NCI-H1436 treated with DMSO at 0.1 percent for 48 hours (cell line): ENCODE measurements at places on chromosomes 7 and 10.

GRCh38 chr10:106872176-106872575 lies 292.3 kb downstream of the SORCS1 start:
- no peak for DNase-seq

DNA sequence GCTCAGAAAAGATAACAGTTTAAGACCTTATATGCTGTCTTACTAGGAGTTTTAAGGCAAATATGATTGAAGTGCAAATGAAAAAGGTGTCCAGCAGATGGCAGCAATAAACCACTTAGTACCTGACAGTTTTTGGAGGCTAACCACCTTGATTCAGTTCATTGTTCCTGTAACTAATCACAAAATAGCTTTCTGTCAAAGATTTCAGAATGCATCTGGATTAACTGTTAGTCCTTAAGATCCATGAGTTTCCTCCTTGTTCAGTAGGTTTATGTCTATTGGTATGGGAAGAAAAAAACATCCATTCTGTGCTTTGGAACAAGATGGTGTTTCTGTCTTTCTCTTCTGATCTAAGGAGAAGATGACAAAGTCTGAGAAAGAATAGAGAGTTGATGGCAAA lies 46.6 kb downstream of the CCSER2 start:
- DNase-seq: no peak

DNA sequence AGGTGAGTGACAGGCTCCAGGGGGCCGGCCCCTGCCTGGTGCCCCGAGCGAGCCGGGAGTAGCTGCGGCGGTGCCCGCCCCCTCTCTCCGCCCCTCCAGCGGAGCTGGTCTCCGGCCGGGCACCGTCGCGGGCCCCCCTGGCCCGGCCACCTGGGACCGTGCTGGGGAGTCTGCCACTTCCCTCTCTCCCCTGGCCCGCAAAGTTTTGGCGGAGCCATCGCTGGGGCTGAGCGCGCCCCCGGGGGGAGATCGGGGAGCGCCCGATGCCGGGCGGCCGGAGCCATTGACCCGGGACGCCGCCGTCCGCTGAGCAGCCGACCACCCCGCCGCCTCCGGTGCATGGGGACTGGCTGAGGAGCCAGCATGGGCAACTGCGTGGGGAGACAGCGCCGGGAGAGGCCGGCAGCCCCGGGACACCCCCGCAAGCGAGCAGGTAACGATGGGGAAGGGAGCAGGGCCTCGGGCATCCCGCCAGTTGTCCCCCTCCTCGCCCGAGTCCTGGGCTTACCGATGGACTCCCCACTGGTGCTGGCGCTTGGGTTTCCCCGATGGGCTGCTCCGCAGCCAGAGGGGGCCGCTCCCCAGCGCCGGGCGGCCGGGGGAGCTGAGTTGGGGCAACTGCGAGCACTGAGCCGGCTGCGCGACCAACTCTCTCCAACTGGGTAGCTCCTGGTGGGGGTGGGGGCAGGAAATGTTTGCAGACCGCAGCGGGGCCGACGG lies at the start of gene UBTD1:
TSS of gene UBTD1 (plus strand) at position 84 of the 720 bp plus-strand sequence. CDS start at position 364, 280 bp downstream.
- no peak for DNase-seq

- no peak for DNase-seq
Observed at GRCh38 chr10:7707102-7707501, 4.0 kb downstream of the ITIH2 start.

- no peak for DNase-seq
Observed at GRCh38 chr10:22648547-22648961, 65.8 kb downstream of the PIP4K2A start.

GRCh38 chr10:21668831-21669230 lies 134.8 kb downstream of the MLLT10 start:
- no peak for DNase-seq

DNA sequence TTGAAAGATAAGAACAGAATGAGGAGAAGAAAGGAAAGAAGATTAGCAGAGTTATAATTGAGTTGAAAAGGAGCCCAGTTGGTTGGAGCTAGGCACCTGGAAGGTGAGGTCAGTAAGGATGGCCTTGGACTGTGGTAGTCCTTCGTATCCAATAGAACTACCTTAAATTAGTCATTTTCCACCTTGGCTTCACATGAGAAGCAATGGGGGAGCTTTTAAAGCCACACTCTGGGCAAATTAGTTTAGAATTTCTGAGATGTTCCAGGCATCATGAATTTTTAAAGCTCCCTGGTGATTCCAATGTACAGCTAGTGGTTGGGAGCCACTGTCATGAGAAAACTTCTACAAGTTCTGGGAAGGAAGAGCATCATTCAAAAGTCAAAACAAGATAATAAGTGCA lies 27.3 kb upstream of the CYP3A5 start:
- no peak for DNase-seq

DNA sequence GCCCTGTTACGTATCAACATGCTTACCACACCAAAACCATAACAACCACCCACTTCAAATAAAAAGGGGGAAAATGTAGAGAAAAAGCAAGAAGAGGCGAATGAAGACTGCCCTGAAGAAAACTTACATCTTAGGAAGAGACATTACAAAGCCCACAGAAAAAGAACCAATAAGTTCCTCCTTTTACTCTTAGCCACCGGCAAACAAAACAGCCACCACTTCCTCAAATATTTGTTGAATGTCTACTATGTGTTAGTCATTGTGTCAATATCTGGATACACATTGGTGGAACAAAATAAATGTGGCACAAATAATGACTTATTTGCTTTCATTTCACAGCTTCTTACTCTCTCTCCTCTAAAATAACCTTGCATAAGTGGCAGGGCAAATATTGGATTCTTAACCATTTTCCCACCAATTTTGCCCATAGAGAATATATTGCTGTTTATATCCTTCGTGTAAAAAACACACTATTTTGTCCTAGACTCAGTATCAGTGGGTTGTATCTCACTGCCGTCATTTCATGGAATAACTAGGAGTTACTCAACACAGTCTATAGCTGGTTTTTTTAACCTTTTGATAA lies 106.8 kb downstream of the ANK3 start:
- DNase-seq: no peak

DNA sequence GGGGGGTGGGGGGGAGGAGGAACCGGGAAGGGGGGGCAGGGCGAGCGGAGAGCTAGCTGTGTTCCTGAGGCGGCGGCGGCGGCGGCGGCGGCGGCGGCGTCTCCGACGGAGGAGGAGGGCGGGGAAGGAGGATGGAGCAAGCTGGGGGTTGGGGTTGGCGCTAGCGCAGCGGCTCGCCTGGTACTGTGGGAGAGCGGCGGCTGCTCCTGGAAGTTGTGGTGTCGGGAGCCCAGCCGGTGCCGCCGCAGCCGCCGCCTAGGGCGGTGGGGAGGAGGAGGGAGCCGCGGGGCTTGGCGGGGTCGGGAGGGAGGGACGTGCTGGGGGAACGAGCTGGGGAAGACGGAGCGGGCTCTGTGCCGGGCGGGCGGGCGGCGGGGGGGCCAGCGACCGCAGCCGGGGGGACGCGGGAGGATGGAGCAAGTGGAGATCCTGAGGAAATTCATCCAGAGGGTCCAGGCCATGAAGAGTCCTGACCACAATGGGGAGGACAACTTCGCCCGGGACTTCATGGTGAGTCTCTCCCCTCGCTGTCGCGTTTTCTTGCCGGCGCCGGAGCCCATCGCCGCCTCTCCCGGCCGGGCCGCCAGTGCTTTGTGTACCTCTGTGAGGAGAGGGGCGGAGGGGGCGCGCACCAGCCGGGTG lies at the start of gene PTPN12:
TSS of gene PTPN12 (plus strand) at position 160 of the 642 bp plus-strand sequence. CDS start at position 412, 252 bp downstream.
- DNase-seq: no peak

DNA sequence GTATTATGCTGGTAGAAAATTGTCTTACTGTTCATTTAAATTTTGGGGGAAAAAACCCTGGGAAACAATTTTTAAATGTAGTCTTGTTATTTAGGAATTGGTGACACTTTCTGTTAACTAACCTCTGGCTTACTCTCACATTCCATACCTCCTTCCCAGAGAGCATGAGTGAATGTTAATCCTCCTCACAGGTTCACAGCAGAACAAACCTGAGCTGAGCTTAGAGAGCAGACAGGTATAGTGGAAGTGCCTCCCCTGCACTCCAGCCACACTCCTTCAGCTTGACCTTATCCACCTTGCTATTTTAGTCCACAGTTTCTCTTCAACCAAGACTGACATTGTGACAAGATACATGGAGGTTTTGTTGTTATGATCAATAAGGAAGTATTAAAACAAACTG lies 235.9 kb downstream of the FOXP2 start:
- no peak for DNase-seq

GRCh38 chr7:2109936-2110609 lies 122.7 kb downstream of the MAD1L1 start:
- no peak for DNase-seq

DNA sequence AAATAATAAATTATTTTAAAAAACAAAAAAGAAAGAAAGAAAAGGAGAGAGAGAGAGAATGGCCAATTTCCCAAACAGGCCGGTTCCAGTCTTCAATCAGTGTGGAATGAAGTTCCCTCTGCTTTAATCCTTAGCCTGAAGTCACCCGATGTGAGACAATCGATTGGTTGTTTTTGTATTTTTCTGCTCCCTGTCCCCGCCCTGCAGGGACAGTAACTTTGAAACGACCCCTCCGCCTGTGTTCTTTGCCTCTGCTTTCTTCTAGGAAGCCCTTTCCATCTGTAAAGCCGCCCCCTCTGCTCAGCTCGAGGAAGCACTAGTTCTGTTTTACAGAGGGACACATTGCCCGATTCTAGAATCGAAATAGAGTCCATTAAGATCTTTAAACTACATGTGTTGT lies 33.4 kb downstream of the FOXL3 start:
- no peak for DNase-seq

DNA sequence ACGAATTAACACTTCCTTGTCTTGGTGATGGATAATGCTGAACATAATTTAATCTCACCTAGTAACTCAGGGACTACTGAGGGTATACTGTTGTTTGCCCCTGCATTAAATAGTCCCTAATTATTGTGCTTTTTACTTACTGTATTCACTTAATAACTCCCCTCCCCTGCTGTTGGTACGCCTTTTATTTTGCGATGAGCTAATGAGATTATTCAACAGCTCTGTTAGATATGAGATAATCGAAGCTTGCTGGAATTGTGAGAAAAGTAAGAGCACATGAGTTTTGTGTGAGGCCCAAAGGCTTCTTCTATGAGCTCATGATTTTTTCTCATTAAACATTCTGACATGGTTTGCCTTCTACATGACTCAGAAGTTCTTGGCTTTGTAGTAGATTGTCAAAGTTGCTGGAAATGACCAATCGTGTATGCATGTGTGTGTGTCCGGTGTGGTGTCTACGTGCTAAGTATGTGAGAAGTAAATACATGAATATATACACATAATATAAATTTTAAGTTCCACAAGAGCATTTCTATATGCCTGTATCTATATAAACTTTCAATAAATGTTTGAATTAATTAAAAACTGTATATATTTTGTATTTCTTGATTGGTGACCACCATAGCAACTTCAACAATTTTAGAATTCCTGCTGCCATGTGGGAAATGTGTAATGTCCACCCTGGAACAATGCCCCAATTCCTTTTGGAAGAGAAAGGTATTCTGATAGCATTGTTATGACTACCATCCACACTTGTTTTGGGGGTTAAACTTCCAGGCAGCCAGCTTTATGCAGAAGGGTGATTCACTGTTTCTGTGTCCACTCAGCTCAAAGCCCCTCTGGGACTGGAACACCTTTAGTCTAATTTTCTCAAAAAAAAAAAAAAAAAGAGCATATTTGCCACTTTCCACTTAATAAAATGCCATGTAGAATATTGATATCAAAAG lies 106.2 kb downstream of the SAMD9 start:
- no peak for DNase-seq

- no peak for DNase-seq
Observed at GRCh38 chr7:43572516-43573049, 10.3 kb upstream of the STK17A start.

GRCh38 chr7:148605350-148605749 lies 14.8 kb downstream of the C7orf33 start:
- no peak for DNase-seq

DNA sequence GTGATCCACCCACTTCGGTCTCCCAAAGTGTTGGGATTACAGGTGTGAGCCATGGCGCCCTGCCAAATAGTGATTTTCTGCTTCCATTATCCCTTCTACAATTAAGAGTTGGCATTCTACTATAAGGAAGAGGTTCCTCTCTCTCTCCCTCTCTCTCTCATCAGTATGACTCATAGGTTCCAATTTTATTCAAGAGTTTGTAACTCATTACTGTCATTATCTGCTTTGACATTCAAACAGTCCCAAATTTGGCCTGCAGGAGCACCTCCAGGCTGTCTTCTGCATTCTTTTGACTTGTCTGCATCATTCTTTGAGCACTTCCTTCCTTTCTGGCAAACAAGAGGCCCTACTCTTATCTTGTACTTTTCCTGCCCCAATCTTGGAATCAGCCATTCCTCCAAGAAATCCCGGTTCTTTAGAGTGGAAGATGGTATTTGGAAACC lies 33.2 kb upstream of the CALU start:
- DNase-seq: no peak

- DNase-seq: no peak
Observed at GRCh38 chr7:118938845-118939244, 714.3 kb downstream of the ANKRD7 start.

GRCh38 chr7:79936281-79936983 lies 198.2 kb upstream of the GNAI1 start:
- DNase-seq: no peak

GRCh38 chr10:57249615-57250281 lies 888.7 kb upstream of the ZWINT start:
- no peak for DNase-seq

DNA sequence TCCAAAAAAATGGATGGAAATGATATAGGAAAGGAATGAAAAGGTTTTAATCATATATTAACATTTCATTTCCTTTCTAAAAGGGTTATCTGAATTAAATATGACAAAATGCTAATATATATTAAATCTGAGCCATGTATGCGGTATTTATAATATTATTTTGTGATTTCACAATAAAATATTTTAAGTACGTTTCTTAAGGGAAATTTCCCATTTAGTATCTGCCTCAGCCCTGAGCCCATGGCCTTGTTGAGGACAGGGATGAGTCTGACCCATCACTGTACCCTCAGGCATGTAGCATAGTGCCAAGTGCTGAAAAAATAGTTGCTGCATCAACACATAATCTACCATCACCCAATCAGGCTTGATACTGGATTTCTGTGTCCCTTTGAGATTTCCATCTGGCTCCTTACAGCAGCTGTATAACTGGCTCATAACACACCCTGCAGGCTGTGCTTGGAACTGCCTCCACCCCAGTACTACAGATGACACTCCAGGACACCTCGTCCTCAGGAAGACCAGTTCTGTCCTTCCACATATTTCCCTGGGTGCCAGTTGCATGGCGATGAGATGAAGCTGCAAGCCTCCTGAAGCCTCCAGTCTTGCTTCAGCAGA lies 59.4 kb upstream of the ASAH2 start:
- DNase-seq: no peak

- DNase-seq: no peak
Observed at GRCh38 chr10:70540089-70540788, 61.7 kb downstream of the PALD1 start.

- no peak for DNase-seq
Observed at GRCh38 chr7:102916426-102916825, 3.6 kb downstream of the LRRC17 start.
